ENCODE measurements at places on chromosomes 4 and X.

DNA sequence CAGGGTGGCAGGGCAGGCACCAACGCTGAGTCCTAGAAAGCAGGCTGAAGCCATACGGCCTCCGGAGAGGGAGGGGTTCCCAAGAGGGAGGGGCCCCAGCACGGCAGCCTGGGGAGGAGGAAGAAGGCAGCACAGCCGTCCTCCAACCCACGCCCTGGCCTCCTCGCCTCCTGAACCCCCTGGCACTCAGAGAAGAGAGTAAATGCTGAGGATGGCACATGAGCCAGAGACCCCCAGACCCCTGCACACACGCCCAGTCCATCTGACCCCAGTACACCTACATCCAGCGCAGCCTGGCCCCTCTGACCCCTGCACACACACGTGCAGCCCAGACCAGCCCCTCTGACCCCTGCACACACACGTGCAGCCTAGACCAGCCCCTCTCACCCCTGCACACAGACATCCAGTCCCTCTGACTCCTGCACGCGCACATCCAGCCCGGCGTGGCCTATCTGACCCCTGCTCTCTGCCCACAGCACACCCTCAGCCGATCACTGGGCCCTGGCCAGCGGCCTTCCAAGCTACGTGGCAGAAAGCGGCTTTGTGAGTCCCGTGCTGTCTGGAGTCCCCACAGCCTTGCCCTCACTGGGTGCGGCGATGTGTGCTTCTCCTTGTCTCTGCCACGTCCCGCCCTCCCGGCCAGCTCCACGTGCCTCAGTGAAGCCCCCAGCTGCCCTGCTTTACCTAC is 18.5 kb downstream of the ATP5ME start:
- no peak for DNase-seq

DNA sequence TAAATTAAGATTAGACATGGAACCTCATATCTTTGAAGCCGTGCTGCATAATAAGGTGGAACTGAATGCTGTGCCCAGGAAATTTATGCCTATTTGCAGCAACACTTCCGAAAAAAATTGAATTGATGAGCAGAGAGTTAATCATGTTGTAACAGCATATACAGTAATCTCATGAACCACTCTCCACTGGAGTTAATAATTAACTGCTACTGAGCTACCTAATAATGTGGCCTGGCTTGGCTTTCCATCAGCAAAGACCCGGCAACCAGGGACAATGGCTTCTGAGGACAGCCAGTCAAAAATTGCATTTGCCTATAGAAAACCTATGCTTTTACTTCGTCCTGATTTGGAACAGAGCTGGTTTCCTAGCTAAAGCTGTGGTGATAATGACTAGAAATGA is 63.8 kb upstream of the GATB start:
- no peak for DNase-seq

DNA sequence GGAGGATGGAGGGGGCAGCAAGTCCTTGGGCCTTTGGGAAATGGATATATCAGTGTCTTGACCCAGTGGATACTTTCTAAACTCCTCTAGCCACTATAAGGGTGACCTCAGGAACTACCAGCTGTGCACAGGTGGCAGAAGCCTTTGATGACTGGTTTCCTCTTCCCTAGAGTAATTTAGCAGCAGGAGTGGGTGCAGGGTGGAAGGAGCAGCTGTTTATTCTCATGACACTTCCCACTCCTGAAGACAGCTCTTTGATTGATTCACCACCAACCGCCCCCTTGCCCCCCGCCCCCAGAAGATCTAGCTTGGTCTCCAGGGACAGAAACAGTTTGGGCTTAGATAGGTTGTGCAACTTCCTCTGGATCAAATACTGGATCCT is 63.0 kb downstream of the GPC3 start:
- no peak for DNase-seq

DNA sequence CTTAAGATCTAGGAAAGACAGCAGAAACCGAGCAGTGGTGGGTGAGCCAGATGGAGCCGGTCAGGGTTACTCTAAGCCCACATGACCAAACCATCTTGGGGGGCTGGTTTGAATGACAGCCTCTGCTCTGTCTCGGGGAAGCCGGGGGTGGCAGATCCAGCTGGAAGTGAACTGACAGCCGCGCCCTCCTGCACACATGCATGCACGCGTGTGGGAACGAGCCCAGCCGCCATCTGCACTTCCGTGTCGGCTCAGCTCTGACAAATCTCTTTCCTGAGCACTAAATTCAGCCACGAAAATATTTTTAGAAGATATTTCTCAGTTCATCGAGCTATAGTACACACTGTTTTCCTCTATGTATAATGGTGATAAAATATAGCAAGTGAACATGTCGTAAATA is 115.5 kb downstream of the DCTD start:
- DNase-seq: no peak

GRCh38 chr4:127141856-127142255 is 490.9 kb upstream of the INTU start:
- DNase-seq: no peak

- no peak for DNase-seq
These were observed 359.8 kb upstream of the CTSO start for GRCh38 chr4:156313497-156313896.

DNA sequence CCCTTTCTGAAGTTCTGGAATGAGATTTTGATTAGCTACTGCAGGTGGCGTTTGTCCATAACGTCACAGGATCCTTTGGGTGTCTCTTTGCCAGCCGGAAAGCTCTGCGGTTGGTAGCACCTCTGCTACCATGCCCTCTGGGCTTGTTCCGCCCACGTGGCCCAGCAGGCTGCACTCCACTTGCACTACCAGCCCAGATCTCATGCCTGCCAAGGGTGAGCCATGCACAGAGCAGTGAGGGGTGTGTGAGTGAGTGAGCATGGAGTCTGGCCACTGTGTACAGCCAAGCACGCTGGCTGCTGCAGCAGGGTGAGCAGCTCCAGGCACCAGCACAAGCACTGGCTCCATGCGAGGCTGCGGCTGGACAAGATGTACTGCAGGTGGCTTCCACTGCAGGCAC is 6.6 kb upstream of the HNRNPD start:
- no peak for DNase-seq

GRCh38 chr4:37991623-37992410 is 31.6 kb downstream of the PTTG2 start:
- no peak for DNase-seq

DNA sequence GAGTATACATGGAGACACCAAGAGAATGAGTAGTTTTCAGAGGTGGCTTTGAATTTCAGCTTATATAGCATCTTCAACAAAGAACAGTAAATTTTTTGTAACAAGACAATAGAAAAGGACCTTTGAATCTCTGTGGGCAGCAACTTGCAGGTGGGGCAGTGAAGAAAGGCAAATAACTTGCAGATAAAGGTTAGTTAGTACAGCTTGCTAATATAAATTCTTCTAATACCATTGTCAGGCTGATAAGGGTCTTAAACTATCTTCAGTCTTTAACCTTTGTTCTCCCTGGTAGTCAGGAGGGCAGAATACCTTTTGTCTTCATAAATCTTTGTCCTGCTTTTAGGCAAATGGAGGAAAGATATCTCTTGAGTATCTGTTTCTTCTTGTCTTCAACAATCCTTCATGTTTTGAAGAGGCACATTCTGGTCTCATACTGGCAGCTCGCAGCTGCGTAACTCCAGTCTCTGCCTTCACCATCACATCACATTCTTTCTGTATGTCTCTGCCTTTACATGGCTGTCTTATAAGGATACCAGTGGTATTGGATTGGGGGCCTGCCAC is 16.0 kb downstream of the ANXA3 start:
- no peak for DNase-seq

GRCh38 chr4:110049951-110050925 is 137.6 kb downstream of the EGF start:
- peak; percentile 66 for DNase-seq

DNA sequence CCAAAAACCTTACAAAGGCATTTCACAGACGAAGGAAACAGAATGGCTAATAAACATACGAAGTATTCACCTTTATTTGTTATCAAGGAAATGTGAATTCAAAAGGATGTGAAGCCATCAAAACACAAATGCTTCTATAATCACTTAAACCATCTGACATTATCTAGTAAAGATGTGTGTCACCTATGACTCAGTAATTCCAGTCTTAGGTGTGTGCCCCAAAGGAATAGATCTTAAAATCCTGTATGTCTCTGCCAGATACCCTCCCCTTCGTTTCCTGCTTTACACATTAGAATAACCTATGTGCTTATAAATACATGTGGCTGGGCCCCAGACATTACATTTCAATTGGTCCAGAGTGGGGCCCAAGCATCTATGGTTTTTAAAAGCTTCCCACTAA is 41.8 kb upstream of the CEP135 start:
- DNase-seq: peak; percentile 5

- DNase-seq: no peak
These were observed 141.0 kb downstream of the STOX2 start for GRCh38 chr4:184046148-184046547.

DNA sequence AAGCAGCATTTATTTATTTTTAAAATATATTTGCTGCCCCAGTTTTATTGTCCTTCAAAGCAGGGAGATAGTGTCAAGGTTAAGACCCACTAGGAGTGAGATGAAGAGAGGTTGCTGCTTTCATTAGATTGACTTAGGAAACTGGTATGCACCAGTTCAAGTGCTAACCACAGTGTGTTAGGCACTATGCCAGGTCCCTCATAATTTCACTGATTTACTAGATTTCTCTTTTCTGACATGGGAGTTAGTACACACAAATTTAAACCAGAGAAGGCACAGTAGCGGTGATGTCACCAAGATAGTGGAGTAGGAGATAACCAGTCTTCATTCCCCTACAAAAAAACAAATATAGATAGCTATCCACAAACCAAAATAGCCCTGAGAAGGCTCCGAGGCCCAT is 14.3 kb downstream of the RRAGB start:
- no peak for DNase-seq

DNA sequence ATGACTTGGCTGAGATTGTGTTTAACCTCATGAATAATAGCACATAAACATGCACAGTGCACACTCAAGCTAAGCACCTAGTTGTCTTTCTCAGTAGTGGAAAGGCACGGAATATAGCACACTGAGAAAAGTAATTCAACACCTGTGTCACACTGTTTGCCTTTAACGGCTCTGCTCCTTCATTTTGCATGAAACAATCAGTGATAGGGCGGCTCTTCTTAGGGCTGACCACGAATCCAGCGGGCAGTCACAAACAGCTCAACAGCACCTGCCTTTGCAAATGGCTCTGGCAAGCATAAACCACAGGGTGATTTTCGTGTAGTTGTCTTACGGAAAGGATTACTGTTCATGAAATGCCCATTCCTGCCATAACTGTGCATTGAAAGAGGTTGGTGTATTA is 954.0 kb upstream of the TENM3 start:
- DNase-seq: no peak

DNA sequence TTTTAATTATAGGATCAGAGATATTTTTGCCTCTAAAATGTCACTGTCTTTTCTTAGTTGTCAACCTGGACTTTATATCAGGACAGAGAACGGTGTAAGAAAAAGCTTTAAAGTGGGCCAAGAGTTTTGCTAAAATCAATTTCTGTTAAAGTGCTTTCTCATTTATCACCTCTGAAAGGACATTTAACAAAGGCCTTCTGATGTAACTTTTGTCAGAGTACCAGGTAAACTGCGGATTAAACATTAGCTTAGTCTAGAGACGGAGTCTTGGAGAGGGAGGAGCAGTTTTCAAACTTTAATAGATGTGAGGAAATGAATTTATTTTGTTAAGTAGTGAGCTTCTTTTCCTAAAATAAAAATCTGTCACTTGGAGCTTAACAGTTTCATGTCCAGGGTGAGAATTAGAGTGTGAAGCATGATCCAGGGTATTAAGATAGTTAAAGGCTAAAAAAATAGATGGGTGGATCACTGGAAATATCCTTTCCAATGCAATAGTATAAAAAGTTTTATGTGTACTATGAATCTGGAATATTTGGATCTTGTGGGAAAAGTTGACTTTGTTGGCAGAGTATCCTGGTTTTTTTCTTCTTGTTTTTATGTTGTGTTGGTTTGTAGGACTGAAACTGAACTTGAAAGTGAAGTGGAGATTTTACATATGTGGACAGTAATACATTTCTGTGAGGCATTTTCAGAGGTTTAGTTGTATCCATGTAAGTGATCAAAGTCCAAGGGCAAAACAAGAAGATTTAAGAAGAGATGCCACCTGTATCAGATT is 33.6 kb upstream of the BMPR1B start:
- DNase-seq: no peak

- DNase-seq: no peak
These were observed 6.6 kb downstream of the MID1IP1 start for GRCh38 chrX:38807873-38808272.

DNA sequence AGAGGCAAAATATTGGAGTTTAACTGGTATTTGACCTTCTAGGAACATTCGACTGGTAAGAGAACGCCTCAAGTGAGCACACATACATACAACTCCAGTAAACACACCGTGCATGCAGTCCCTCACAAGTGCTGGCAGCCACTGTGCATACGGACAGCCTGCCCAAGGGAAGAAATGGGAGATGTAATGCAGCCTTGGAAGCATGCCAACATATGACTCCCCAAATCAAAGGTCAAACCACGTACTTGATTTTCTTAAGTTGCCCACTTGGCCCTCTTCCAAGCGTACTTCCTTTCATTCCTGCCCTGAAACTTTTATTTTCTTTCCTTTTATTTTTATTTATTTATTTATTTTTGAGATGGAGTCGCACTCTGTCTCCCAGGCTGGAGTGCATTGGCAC is 206.6 kb downstream of the SPRY1 start:
- no peak for DNase-seq

Measured in activated CD4-positive, alpha-beta T cell treated with anti-CD3 and anti-CD28 coated beads for 4 hours (primary cell).